ENCODE measurements at places on chromosomes 7 and 10.

DNA sequence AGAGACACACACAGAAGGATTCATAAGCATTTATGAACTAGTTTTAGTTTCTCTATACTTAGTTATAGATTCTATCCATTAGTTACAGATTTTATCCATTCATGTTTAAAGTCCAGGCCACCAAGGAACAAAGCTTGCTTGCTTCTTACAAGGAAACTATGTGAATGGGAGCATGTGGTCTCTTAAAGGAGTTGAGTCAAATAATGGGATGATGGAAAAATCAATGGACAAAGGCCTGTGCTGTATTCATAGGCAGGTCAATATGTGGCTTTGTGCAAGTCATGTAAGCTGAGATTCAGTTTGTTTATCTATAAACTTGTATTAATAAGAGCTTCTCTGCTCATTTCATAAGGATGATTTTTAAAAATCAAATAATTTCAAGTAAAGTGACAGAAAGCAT, 172.8 kb upstream of the CDK1 start:
- H3K4me1 ChIP-seq = no peaks in the 10 kb centered on the region
- DNase-seq = no peak
- H3K27me3 ChIP-seq = no peaks in the 10 kb centered on the region
- H3K4me3 ChIP-seq = no peak overlapping the region
- H3K36me3 ChIP-seq = no peaks in the 10 kb centered on the region

GRCh38 chr10:70745555-70745954, 39.6 kb downstream of the TBATA start:
- no peak overlapping the region for H3K4me3 ChIP-seq
- H3K4me1 ChIP-seq = peaks cover 8% of the 10 kb centered on the region
- no peaks in the 10 kb centered on the region for H3K27me3 ChIP-seq
- peaks cover 89% of the 10 kb centered on the region for H3K36me3 ChIP-seq
- DNase-seq = no peak
- H3K27ac ChIP-seq = no peak overlapping the region

- no peak overlapping the region for H3K4me3 ChIP-seq
- no peaks in the 10 kb centered on the region for H3K36me3 ChIP-seq
- H3K27me3 ChIP-seq = no peaks in the 10 kb centered on the region
- no peaks in the 10 kb centered on the region for H3K4me1 ChIP-seq
- H3K27ac ChIP-seq = no peak overlapping the region
These were observed 449.6 kb downstream of the GRM8 start for GRCh38 chr7:126803060-126803665.

GRCh38 chr7:110557136-110557535, 533.8 kb upstream of the LRRN3 start:
- no peaks in the 10 kb centered on the region for H3K4me1 ChIP-seq
- no peak overlapping the region for H3K27ac ChIP-seq
- no peaks in the 10 kb centered on the region for H3K27me3 ChIP-seq
- DNase-seq = no peak
- no peak overlapping the region for H3K4me3 ChIP-seq
- H3K36me3 ChIP-seq = no peaks in the 10 kb centered on the region

DNA sequence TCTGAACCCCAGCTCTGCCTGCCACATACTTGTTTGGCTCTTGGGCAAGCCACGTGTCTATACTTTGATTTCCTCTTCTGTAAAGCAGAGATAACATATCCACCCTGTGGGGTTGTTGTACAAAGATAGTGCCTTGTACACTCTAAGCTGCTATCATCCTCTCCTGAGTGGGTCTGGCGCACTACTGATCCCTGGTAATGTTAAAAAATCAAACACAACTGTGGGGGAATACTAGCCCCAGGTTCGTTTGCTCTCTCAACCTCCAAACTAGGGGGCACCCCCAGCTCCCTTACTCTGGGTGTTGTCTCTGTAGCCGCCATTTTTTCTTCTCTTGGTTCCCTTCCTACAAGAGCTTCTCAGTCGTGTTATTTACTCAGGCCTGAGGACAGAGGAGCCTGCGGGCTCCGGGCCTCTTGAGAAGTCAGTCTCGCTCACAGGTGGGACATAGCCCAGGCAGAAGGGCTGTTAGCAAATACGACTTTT, 1.0 kb downstream of the POLM start:
- H3K27ac ChIP-seq = no peak overlapping the region
- no peaks in the 10 kb centered on the region for H3K27me3 ChIP-seq
- no peak for DNase-seq

DNA sequence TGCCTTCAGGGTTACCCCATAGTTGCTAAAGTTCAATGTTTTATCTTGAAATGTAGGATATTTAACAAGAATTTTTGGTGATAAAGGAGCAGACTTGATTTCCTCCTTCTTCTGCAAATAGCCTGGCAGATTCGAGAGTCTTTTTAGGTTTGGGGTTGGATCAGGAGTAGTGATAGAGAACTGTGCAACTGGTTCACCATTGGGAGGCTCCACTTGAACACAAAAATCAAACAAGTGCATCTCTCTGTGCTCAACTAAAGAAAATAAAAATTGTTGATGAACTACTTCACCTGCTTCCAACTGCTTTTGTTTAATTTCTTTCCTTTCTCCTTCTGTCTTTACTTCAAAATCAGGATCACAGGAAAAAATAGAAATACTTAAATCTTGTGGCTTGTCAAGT, 58.5 kb downstream of the MACC1 start:
- no peaks in the 10 kb centered on the region for H3K36me3 ChIP-seq
- H3K27me3 ChIP-seq = no peaks in the 10 kb centered on the region
- no peaks in the 10 kb centered on the region for H3K4me1 ChIP-seq
- H3K4me3 ChIP-seq = no peak overlapping the region

- H3K4me3 ChIP-seq = no peak overlapping the region
- no peaks in the 10 kb centered on the region for H3K36me3 ChIP-seq
- no peaks in the 10 kb centered on the region for H3K4me1 ChIP-seq
- H3K27me3 ChIP-seq = peaks cover 30% of the 10 kb centered on the region
- no peak for DNase-seq
These were observed 29.4 kb downstream of the CFAP46 start for GRCh38 chr10:132912713-132913558.

- H3K4me1 ChIP-seq = peaks cover 38% of the 10 kb centered on the region
- peak; percentile 13 for DNase-seq
- H3K27me3 ChIP-seq = peaks cover 68% of the 10 kb centered on the region
- no peak within 1 kb of the TSS for H3K27ac ChIP-seq
- peak within 1 kb of the TSS; percentile 30 for H3K4me3 ChIP-seq
These were observed at the start of gene NKX6-2 for GRCh38 chr10:132785723-132786475. Gene NKX6-2 (minus strand): TSS chr10:132786147. CDS start chr10:132785948, 199 bp downstream.

DNA sequence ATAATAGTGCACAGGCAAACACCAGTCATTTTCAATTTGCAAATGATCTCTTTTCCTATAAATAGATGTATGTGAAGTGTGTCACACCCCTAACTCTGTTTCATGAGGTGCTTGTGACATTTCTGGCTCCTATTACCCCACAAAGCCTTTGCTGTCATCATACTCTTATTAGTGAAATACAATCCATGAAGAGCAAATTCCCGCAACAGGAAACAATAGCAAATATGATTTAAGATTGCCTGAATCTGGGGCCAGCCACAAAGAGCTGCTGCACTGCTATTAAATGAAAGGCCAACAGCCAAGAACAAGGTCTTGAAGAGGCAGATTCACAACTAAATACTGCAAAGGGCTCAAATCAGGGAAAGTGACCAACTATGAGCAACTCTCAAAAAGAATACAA, 96.3 kb upstream of the CAV2 start:
- no peaks in the 10 kb centered on the region for H3K36me3 ChIP-seq
- H3K27ac ChIP-seq = no peak overlapping the region
- H3K27me3 ChIP-seq = no peaks in the 10 kb centered on the region
- H3K4me1 ChIP-seq = peaks cover 2% of the 10 kb centered on the region

DNA sequence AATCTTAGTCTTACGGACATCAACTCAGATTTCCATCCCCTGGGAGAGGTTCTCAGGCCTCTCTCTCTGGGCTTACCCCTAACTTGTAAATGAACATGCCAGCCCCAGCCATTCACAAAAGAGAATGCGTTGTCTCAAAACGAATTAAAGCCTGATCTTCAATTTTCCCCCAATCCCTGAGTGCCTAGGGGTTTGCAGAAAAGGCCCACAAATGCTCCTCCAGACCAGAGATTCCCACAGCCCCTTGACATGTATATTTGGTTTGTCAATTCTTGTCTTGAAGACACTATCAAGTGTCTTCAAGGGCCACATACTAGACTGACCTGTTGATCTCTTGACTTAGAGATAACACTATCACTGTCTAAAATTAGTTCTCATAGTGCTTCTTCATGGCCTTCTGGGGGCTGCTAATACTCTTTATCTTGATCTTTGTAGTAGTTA, 11.9 kb upstream of the HOXA13 start:
- H3K27ac ChIP-seq = no peak overlapping the region
- peaks cover 16% of the 10 kb centered on the region for H3K4me1 ChIP-seq
- no peak overlapping the region for H3K4me3 ChIP-seq
- DNase-seq = no peak

- no peaks in the 10 kb centered on the region for H3K27me3 ChIP-seq
- H3K4me1 ChIP-seq = no peaks in the 10 kb centered on the region
- no peak overlapping the region for H3K27ac ChIP-seq
These were observed 5.3 kb upstream of the ALDH18A1 start for GRCh38 chr10:95661818-95662217.

DNA sequence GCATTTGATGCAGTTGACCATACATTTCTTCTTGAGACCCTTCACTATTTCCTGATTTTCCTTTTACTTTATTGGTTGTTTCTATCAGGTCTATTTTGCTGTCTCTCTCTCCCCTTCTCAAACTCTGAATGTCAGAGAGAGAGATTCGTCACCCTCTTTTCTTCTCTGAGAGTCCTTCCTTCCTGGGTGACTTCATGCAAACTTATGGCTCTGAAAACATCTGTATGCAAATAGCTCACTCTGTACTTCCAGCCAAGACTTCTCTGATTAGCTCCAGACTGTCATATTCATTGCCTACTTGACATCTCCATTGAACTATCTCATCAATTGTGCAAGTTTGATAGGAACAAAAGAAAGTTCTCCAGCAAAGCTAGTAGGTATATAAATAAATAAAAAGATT, 191.7 kb upstream of the KLF6 start:
- no peak for DNase-seq
- H3K36me3 ChIP-seq = no peaks in the 10 kb centered on the region
- no peaks in the 10 kb centered on the region for H3K27me3 ChIP-seq

- H3K4me1 ChIP-seq = peaks cover 22% of the 10 kb centered on the region
- H3K27me3 ChIP-seq = peaks cover 49% of the 10 kb centered on the region
- DNase-seq = peak; percentile 46
- H3K27ac ChIP-seq = no peak within 1 kb of the TSS
- H3K36me3 ChIP-seq = no peaks in the 10 kb centered on the region
These were observed at the start of gene ADRA2A for GRCh38 chr10:111076682-111077478. Gene ADRA2A (plus strand): TSS chr10:111077029. CDS start chr10:111077997, 968 bp downstream.

GRCh38 chr7:151684408-151685175, 164.9 kb upstream of the RHEB start:
- H3K27ac ChIP-seq = no peak overlapping the region
- no peak overlapping the region for H3K4me3 ChIP-seq
- DNase-seq = peak; percentile 50
- no peaks in the 10 kb centered on the region for H3K36me3 ChIP-seq
- H3K27me3 ChIP-seq = no peaks in the 10 kb centered on the region
- peaks cover 35% of the 10 kb centered on the region for H3K4me1 ChIP-seq

DNA sequence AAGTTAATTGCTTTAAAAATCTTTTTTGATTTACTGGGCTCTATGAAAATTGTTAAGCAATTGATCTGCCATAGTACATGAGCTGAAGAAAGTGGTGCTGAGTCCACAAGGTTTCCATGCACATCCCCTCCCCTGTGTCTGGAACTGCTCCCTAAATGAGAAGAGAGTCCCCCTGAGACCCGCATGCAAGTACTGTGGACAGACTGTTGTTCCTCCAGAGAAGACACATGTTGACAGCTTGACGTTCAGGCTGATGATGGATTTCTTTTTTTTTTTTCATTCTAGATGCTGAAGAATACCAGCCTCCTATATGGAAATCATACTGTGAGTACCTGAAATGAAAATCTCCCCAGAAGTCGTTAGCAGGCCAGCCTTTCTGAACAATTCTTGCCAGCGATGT, 159.8 kb downstream of the CHN2 start:
- DNase-seq = no peak
- no peaks in the 10 kb centered on the region for H3K36me3 ChIP-seq
- no peaks in the 10 kb centered on the region for H3K4me1 ChIP-seq
- no peak overlapping the region for H3K27ac ChIP-seq
- no peak overlapping the region for H3K4me3 ChIP-seq
- H3K27me3 ChIP-seq = no peaks in the 10 kb centered on the region

DNA sequence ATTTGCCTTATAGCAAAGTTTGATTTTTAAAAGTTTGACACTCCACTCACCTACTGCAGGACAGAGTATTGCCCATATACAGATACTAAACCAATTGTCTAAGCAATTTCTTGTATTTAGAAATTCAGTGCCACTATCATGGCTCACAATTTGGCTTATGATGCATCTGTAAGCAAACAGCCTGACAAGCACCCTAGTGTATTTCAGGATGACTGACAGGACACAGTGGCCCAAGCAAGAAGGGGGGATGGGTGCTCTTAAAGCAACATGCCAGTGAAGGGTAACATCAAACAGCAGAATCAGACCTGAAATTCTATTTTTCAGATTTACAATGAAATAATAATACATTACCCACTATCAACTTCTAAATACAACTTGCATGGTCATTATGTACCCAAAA, 30.5 kb downstream of the CTNNA3 start:
- no peak overlapping the region for H3K4me3 ChIP-seq
- H3K27ac ChIP-seq = no peak overlapping the region
- no peaks in the 10 kb centered on the region for H3K27me3 ChIP-seq

DNA sequence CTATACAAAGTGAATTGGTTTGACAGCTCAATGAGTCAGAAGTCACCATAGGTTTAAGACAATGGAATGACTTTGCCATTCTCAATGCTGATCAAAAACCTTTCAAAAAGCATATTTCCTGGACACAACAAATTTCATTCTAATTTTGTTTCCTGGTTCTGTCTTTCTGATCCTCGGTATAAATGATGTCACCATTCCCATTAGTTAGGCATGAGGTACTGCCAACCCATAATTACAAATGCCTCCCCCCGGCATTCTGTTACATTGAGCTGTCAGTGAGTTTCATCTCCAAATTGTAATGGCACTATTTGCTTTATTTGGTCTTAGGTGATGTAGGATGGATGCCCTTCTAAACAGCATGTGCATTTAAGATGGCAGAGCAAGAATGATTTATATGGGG, 81.7 kb upstream of the NFE2L3 start:
- H3K36me3 ChIP-seq = no peaks in the 10 kb centered on the region
- H3K27ac ChIP-seq = no peak overlapping the region
- H3K27me3 ChIP-seq = peaks cover 17% of the 10 kb centered on the region
- H3K4me1 ChIP-seq = no peaks in the 10 kb centered on the region
- H3K4me3 ChIP-seq = no peak overlapping the region

- no peak for DNase-seq
- no peak overlapping the region for H3K4me3 ChIP-seq
- H3K4me1 ChIP-seq = no peaks in the 10 kb centered on the region
- no peak overlapping the region for H3K27ac ChIP-seq
These were observed 11.6 kb upstream of the LIPF start for GRCh38 chr10:88652616-88653015.

- H3K4me1 ChIP-seq = peaks cover 2% of the 10 kb centered on the region
- no peak overlapping the region for H3K27ac ChIP-seq
- H3K36me3 ChIP-seq = no peaks in the 10 kb centered on the region
- DNase-seq = peak; percentile 27
- no peak overlapping the region for H3K4me3 ChIP-seq
These were observed 134.3 kb downstream of the PRKCQ start for GRCh38 chr10:6445671-6446316.

Measured in mesenchymal stem cell (in vitro differentiated cells and primary cell).